ENCODE measurements at places on chromosomes 12 and 14.

- DNase-seq = no peak
These were observed 269.2 kb upstream of the PRKD1 start for GRCh38 chr14:30196861-30197260.

- no peak for DNase-seq
These were observed 988.3 kb upstream of the LRFN5 start for GRCh38 chr14:40618225-40618898.

DNA sequence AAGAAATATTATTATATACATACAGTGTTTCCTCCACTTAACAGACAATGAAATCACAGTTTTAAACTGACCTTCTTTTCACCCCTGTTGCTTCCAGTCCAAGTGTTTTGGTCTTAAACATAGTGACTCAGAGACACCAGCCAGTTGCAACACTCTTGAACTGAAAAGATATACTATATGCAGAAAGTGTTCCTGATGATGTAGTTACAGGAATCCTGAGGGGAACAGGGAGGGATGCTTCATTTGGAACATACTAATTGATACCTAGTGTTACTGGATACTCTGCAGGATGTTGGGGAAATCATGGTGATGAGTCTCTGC lies 420.8 kb downstream of the CCDC91 start:
- no peak for DNase-seq

- DNase-seq = no peak
These were observed 92.8 kb downstream of the PTHLH start for GRCh38 chr12:27879708-27880107.

DNA sequence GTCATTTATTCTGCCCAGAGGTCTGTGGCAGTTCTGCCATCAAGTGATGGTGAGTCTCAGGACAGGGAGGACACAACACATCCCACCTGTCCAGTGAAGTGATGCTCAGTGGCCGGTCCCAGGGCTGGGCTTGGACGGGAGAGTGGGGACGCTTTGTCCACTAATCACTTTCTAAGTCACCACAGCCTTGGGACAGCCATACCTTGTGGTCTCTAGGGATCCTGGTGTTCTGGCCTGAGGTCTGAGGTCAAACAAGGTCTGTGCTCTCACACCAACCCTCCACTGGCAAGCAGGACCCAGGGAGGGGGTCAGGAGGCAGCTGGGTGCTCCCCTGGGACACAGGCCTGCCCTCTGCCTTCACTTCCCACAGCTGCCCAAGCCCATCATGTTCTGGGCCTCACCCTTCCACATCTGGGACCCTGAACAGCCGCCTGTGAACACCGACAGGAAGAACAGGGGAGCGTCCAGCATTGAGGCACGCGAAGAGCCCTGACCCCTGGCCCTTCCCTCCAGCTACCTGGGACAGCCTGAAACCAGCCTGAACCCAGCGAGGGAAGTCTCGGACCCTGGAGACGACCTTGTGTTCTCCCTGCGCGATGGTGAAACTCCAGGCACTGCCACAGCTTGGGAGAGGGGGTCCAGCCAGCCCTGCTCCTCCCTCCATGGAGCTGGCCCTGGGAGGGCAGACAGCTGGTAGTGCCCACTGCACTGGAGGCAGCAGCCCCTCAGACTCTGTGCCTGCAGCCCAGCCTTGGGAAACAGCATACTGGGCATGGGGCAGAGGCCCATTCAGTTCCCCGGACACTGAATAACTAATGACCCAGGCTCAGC lies 19.7 kb upstream of the GPR132 start:
- no peak for DNase-seq
